Vagina (tissue), 2 donors: ENCODE measurements at places on chromosomes 4 and X. TPM values are rescaled to one million over a fixed set of nuclear protein-coding genes. Genes with fewer than 3 reads are reported as not detected.
A peak's percentile ranks its signal among the peaks of the same experiment; 100 is the strongest.

DNA sequence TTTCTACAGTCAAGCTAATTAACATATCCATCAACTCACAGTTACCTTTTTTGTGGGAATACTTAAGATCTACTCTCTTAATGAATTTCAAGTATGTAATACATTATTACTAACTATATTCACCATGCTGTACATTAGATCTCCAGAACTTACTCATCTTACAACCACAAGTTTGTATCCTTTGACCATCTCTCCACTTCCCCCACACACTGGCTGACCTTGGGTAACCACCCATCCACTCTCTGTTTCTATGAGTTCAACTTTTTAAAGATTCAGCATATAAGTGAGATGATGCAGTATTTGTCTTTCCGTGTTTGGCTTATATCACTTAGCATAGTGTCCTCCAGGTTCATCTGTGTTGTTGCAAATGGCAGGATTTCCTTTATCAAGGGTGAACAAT, 30.5 kb upstream of the MAGED1 start:
- no peak overlapping the region for H3K27ac ChIP-seq
- no peaks in the 10 kb centered on the region for H3K36me3 ChIP-seq
- H3K4me3 ChIP-seq: no peak overlapping the region
- DNase-seq: no peak
- H3K4me1 ChIP-seq: no peaks in the 10 kb centered on the region

DNA sequence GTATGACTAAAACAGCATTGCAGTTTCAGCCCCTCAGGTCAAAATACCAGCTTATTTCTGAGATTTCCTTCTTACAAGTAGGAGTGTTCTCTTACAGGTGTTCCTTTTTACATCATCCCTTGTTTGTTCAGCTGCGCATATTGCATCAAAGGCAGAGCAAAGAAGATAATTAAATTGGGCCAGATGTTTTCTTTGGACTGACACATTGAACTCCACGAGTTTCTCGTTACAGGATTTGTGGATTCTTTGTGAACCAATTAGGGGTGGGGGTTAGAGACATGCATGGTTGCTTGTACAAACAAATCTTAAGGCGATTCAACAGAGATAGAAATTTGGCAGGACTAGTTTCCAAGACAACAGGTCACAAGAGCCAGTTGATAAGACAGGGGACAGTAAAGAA, 95.7 kb downstream of the SPANXN4 start:
- no peaks in the 10 kb centered on the region for H3K27me3 ChIP-seq
- H3K4me3 ChIP-seq: no peak overlapping the region
- no peak for DNase-seq
- no peaks in the 10 kb centered on the region for H3K4me1 ChIP-seq
- H3K36me3 ChIP-seq: no peaks in the 10 kb centered on the region

XAGE1A gene
- not detected for total RNA-seq

DNA sequence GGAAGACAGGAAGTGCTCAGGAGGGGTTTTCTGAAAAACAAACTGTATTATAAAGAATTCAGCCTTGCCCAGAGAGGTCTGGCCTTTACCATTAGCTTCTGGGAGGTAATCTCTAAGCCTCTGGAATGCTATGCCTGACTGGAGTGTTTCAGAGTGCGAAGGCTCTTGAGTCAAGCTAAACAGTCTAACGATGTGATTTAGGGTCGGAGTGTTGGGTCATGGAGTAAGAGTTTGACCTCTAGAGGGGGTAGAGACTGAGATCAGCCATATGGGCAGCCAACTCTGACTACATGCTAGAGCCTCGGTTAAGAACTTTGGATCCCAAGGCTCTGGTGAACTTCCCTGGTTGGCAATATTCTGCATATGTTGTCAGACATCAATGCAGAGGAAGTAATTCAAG, 15.0 kb downstream of the BOD1L1 start:
- H3K27me3 ChIP-seq: no peaks in the 10 kb centered on the region
- no peak overlapping the region for H3K4me3 ChIP-seq
- H3K4me1 ChIP-seq: no peaks in the 10 kb centered on the region
- H3K27ac ChIP-seq: no peak overlapping the region
- H3K36me3 ChIP-seq: no peaks in the 10 kb centered on the region

STATH gene
- total RNA-seq: not detected

DNA sequence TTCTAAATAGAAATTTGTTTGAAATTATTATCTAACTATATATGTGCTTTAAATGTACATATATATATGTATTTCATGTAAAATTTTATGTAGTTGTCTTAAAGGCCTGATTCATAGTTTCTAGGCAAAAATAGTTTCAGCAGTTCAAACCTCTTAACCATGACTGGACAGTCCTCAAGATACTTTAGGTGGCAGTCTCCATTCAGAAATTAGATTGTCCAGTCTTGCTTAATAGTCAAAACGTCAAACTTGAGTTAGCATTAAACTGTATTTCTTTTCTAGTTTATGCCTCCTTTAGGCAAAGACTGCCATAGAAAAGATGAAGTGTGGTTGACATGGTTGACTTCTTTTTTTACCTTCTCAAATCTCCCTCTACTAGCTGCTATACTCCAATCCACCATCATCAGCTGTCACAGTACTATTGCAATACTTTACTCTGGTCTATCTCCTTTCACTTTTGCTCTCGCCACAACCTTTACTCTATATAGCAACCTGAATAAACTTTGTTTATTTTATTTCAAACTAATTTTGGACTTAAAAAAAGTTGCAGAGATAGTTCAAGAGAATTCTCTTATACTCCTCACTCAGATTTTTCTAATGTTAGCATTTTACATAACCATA, 395.6 kb upstream of the DIPK2B start:
- H3K4me1 ChIP-seq: no peaks in the 10 kb centered on the region
- no peaks in the 10 kb centered on the region for H3K36me3 ChIP-seq
- DNase-seq: no peak
- H3K27ac ChIP-seq: no peak overlapping the region
- H3K27me3 ChIP-seq: no peaks in the 10 kb centered on the region
- no peak overlapping the region for H3K4me3 ChIP-seq

DNA sequence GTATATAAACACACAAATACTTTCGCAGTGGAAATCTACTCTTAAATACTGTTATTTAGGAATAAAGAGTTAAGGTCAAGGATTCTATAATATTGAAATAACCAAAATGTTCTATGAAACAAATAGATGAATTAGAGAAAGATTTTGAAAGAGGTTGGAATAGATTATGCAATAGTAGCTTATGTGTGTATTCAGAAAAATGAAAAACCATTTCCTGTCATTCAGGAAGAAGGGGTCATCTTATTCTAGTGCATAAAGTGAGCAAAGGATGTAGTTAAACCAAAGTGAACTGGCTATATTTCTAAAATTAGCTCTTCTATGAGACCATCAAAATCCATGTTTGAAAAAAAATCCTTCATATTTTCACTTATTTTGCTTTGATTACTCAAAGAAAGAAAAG, 30.0 kb upstream of the MYOZ2 start:
- no peaks in the 10 kb centered on the region for H3K27me3 ChIP-seq
- H3K4me1 ChIP-seq: peaks cover 26% of the 10 kb centered on the region
- no peaks in the 10 kb centered on the region for H3K36me3 ChIP-seq
- H3K27ac ChIP-seq: no peak overlapping the region
- H3K4me3 ChIP-seq: no peak overlapping the region
- DNase-seq: no peak

- no peaks in the 10 kb centered on the region for H3K36me3 ChIP-seq
- H3K4me3 ChIP-seq: no peak overlapping the region
- H3K27ac ChIP-seq: no peak overlapping the region
- DNase-seq: no peak
Observed at GRCh38 chrX:149720021-149720689, 8.3 kb downstream of the MAGEA11 start.

GRCh38 chr4:61896634-61897033, 696.5 kb downstream of the ADGRL3 start:
- H3K36me3 ChIP-seq: no peaks in the 10 kb centered on the region
- no peak for DNase-seq
- no peaks in the 10 kb centered on the region for H3K4me1 ChIP-seq
- H3K4me3 ChIP-seq: no peak overlapping the region

DNA sequence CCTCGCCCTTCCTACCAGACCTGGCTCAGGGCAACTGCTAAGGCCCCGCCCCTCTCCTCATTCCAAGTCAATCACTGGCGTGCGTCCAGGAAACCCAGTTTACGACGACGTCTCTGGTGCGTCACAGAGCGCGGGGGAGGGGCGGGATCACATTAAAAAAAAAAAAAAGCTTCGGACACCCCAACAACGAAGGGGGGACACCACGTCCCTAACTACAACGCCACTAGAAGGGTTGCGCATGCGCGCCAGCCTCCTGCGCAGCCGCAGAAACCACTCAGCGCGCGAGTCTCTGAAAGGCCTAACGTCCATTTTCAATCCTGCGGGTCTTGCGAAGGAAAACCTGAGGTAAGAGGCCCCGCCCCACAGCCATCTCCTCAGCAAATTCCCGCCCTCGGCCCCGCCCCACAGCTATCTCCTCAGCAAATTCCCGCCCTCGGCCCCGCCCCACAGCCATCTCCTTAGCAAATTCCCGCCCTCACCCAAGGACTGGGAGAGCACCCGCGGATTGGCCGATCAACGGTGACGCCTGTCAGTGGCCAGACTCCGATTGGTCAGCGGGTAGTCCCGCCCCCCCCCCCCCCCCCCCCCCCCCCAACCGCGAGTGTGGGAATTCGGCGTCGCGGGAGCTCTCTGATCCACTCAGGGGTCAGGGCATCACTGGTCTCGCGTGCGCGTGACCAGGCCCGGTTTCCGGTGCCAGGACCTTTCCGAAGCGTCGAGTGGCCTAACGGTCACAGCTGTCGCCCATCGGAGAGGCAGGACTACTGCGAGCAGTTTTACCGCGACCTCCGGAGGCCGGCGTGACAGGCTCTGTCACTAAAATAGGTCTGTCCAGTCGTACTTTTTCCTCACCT, at the start of gene SCML1:
TSS of gene SCML1 (plus strand) at position 638 of the 854 bp plus-strand sequence. CDS start 6,694 bp downstream, outside the sequence.
- peak within 1 kb of the TSS; percentile 89 for H3K27ac ChIP-seq
- H3K27me3 ChIP-seq: no peaks in the 10 kb centered on the region
- peak within 1 kb of the TSS; percentile 62 for H3K4me3 ChIP-seq
- no peaks in the 10 kb centered on the region for H3K36me3 ChIP-seq
- peak; percentile 98 for DNase-seq

GRCh38 chr4:83096397-83096796, 18.1 kb downstream of the PLAC8 start:
- no peak overlapping the region for H3K4me3 ChIP-seq
- H3K27ac ChIP-seq: no peak overlapping the region
- DNase-seq: no peak
- no peaks in the 10 kb centered on the region for H3K4me1 ChIP-seq
- no peaks in the 10 kb centered on the region for H3K27me3 ChIP-seq
- no peaks in the 10 kb centered on the region for H3K36me3 ChIP-seq

- no peak overlapping the region for H3K4me3 ChIP-seq
- H3K27me3 ChIP-seq: no peaks in the 10 kb centered on the region
- H3K36me3 ChIP-seq: no peaks in the 10 kb centered on the region
- DNase-seq: no peak
- H3K4me1 ChIP-seq: no peaks in the 10 kb centered on the region
Observed at GRCh38 chr4:80239480-80240150, 26.8 kb upstream of the FGF5 start.

- no peak overlapping the region for H3K4me3 ChIP-seq
- no peak overlapping the region for H3K27ac ChIP-seq
- H3K36me3 ChIP-seq: no peaks in the 10 kb centered on the region
- H3K27me3 ChIP-seq: no peaks in the 10 kb centered on the region
- no peaks in the 10 kb centered on the region for H3K4me1 ChIP-seq
Observed at GRCh38 chr4:76850010-76850441, 47.9 kb downstream of the SOWAHB start.

DNA sequence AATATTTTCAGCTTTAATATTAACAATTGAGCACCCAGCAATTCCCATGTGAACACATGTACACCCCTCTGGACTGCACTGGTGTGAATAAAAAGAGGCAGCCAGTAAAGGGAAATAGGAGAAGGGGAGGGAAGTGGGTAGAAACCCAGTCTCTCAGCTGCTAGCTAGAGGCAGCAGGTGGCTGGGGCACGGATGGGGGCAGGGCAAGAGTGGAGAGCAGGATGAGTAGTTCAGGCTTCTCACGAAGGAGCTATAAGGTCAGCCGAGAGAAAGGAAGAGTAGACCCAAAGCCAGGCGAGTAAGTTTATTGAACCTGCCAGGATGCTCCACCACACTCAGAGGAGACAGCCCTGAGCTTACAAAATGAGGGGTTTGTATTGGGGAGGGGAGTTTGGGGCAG, 184.8 kb upstream of the MTMR8 start:
- H3K4me3 ChIP-seq: no peak overlapping the region
- DNase-seq: no peak
- no peaks in the 10 kb centered on the region for H3K27me3 ChIP-seq
- H3K27ac ChIP-seq: no peak overlapping the region

ACSL4 gene
- total RNA-seq: 39.8 TPM

DNA sequence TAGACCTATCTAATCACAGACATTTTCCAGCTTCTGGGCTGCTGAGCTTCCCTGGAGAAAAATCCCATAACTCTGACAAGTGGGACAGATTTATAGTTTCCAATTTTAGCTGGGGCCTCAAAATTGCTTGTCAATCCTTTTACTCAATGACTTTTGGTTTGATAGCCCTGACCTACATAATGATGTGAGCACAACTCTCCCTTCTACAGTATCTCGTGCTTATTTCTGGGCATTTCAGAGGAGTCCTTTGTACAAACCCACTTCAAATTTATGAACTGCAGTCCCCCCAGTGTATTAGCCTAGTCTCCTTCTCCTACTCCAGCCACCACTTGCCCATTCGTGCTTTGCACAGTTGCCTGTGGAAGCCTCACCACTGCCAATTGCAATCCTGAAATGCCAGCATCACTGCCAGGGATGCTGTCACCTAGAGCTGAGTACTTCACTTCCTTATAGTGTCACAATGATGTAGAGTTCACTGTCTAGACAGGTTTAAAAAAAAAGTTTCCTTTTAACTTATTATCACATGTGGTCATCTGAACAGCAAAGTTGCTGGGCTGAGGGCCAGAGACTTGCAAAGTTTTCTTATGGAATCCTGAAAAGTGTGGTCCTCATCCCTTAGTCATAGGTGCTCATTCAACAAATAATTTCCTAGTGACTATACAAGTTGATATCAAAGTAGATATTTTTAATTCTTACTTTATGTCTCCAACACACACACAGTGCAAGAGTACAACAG, 21.2 kb downstream of the TRAM1L1 start:
- no peaks in the 10 kb centered on the region for H3K27me3 ChIP-seq
- H3K36me3 ChIP-seq: no peaks in the 10 kb centered on the region
- no peaks in the 10 kb centered on the region for H3K4me1 ChIP-seq
- H3K4me3 ChIP-seq: no peak overlapping the region
- no peak overlapping the region for H3K27ac ChIP-seq

- no peaks in the 10 kb centered on the region for H3K4me1 ChIP-seq
- H3K4me3 ChIP-seq: no peak overlapping the region
- no peaks in the 10 kb centered on the region for H3K36me3 ChIP-seq
- no peak for DNase-seq
- H3K27ac ChIP-seq: no peak overlapping the region
- no peaks in the 10 kb centered on the region for H3K27me3 ChIP-seq
Observed at GRCh38 chr4:151417164-151417571, 8.2 kb downstream of the FHIP1A start.

DNA sequence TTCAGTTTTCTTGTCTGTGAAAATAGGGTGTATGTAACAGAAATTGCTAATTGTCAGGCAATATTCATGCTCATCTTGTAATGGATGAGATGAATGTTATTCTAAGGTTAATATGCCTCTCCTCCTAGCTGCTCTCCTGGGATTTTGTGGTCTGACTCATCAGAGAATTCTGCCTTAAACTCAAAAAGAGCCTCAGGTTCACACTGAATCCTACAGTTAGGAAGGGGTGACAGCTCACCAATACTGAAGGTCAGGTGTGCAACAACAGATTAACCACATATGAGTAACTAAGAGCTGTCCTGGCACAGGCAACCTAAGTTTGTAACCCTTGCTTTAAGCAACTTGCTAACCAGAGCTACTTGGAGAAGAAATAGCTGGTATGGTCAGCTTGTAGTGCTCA, 197.7 kb downstream of the SPATA18 start:
- no peaks in the 10 kb centered on the region for H3K36me3 ChIP-seq
- H3K4me1 ChIP-seq: no peaks in the 10 kb centered on the region
- no peak overlapping the region for H3K27ac ChIP-seq
- DNase-seq: no peak
- no peaks in the 10 kb centered on the region for H3K27me3 ChIP-seq
- H3K4me3 ChIP-seq: no peak overlapping the region
